NCI-H2227 treated with DMSO at 0.1 percent for 48 hours (cell line): ENCODE measurements at places on chromosomes 6 and 20.

DNA sequence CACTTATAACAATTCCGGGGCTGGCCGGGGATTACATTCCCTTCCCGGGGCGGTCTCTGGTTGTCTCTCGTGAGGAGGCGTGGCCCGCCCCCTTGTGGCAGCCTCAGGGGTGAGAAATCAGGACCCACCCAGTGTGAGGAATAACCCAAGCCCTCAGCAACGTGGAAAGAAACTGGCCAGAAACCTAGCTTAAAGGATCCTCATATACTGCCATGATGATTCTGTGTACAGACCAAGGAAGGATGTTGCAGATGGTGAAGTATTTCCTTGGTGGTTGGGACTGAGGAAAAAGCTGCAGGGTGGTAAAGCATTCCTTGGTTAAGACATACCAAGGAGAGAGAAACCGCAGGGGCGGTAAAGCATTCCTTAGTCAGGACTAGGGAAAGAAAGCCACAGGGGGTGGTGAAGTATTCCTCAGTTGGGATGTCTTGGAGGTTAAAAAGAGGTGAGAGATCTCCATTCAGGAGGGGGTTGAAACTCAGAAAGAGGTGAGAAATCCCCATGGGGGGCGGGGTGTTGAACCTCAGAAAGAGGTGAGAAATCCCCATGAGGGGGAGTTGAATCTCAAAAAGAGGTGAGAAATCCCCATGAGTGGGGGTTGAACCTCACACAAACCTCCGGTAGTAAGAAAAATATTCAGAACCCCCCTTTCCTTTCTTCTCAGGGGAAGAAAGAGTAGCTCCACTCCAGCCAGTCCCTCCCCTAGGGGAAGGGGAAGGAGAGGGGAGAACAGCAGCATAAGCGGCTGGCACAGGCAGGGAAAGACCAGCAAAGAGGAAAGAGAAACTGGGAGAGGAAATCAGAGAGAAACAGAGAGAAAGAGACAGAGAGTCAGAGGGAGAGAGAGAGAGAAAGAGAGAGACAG lies 238.1 kb downstream of the RNGTT start:
- no peak for DNase-seq

GRCh38 chr6:53347250-53347920 lies 1.4 kb downstream of the ELOVL5 start:
- DNase-seq: peak; percentile 16

- peak; percentile 12 for DNase-seq
Measured at GRCh38 chr20:63230800-63231268, 4.9 kb upstream of the BIRC7 start.

DNA sequence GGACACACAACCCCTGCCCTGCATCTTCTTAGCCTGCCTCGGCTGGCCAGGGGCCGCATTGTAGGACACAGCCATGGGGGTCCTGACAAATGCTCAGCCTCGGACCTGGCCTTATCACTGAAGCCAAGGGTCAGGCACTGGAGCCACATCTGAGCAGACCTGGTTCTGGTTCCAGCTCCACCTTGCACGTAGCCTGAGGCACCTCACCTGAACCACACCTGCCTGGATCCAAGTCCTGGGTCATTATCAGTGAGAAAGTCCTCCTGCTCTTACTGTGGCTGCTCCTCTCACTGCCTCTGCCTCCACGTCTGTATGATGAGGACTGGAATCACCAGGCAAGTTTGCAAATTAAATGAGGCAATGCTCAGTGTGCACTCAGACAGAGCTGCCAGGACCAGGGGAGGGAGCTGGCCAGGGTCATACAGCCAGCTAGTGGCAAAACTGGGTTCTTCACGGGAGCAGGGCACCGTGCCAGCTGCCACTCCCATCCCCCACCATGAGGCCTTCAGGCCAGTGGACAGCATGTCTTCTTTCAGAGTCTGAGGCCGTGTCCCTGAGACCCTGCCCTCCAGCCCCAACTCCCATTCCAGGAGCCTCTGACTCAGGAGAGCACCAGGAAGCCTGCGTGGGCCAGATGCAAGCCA lies 40.2 kb downstream of the MRPL14 start:
- no peak for DNase-seq

DNA sequence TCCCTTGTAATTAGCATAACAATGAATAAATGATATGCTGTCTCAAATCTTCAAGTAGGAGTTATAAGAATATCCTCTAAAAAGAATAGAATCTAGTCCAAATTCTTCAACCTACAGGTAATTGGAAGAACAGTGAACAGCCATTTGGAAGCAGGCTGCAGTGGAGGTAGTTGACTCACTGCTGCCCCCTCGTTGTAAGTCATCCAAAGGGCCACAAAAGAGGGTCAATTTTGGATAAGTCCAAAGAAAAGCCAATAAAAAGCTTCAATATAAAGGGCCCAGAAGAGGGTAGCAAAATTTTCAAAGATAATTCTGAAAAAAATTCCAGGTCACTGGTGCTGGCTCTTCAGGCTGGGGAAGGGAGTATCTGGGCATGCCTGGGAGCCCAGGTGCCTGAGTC lies 60.8 kb upstream of the SSTR4 start:
- no peak for DNase-seq

DNA sequence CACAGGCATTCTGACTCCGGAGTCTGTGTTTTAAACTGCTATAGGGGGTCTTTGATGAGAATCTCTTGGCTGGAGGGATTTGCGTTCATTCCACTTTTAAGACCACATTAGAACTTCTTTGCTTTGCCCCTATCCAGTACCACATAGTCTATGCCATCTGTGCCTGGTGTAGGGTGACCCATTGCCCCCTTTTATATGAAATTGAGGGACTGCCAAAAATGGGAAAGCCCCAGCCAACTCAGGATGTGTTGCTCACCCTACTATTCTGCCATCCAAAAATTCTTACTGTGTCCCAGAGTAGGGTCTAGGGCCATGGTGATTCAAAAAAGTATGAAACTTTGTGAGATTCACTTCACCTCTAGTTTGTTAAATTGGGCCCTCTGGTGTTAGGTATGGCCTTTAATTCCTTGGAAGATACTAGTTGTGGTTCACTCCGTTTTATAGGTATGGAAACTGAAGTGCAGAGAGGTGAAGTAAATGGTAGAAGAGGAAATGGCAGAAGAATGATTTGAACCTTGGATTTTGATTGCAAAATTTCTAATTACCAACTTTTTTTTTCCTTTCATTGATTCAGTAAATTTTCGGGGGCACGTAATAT lies 1.4 kb downstream of the PFDN4 start:
- DNase-seq: no peak

DNA sequence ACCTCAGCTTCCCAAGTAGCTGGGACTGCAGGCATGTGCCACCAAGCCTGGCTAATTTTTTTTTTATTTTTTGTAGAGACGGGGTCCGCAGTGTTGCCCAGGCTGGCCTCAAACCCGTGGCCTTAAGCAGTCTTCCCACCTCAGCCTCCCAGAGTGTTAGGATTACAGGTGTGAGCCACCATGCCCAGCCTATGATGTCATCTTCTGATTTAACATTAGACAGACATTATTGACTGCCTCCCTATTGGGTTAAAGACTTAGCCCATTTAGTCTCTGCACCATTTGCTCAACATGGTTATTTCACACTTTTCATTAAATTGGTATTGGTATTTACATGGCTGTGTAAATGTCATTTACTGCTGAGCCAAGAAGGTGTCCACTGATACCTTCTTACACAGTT lies 46.1 kb downstream of the DEK start:
- no peak for DNase-seq

GRCh38 chr6:44333942-44334341 lies 8.5 kb upstream of the SPATS1 start:
- DNase-seq: no peak

- no peak for DNase-seq
Measured at GRCh38 chr6:142929751-142930358, 15.1 kb downstream of the HIVEP2 start.

DNA sequence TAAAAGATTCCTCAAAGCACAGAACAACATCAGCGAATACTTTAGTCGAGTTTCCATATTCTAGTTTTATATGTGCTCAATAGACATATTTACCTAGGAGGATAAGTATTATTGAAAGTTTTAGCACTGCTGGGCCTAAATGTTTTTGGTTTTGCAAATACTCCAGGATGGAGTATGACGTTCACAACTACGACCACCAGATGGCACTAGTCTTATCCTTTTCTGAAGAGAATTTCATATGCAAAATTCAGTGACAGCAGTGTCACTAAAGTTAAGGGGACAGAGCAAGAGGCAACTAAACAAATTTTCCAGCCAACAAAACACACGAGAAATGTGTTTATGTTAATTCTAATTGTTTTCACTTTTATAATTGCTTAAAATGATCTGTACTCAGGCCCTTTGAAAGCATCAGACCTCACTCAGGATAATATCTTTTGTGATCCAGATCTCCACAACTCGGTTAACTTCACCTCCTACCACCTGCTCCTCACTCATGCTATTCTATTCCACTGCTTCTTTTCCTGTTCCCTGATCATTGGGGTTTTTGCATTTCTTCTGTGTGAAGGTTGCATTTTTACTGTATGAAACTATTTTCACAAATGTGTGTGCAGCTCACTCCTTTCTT lies 220.8 kb downstream of the TRDN start:
- peak; percentile 25 for DNase-seq

GRCh38 chr6:79512014-79512413 lies 25.2 kb downstream of the LCA5 start:
- DNase-seq: no peak

DNA sequence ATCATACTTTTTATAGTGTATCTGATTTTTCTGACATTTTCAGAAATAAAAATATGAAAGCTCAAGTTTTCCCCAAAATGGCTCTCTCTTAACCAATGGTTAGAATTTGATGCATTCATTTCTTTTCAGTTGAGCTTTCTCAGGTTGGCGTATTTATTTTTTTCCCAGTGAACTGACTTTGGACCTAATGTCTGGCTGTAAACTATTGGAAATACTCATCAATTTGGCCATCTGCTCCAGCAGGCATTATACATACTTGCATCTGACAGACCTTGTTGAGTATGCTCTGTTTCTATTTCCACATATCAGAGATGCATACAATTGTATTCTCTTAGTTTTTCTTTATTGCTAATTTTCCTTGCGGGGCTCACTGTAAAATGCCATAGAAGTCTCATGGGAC lies 1374.8 kb upstream of the MAP3K7 start:
- no peak for DNase-seq

- no peak for DNase-seq
Measured at GRCh38 chr6:158409451-158409850, 97.2 kb downstream of the TULP4 start.

GRCh38 chr20:12057778-12058177 lies 140.1 kb downstream of the BTBD3 start:
- no peak for DNase-seq

DNA sequence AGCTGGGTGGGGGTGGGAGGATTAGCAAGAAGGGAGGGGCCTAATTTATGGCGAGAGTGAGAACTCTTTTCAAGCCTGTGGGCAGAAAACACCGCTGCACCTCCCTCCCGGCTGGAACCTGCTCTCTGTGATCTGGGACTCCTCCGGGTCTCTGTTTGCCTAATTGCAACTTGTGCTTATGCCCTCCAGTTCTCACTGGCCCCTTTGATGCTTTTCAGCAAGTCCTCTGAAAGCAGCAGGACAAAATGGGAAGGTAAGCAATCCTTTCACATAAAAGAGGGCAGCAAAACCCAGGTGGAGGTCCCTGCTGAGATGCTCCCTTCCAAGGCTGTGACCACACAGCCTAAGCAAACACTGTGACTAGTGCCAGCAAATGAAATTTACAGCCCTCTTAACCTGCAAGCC lies 523.0 kb upstream of the FLRT3 start:
- DNase-seq: peak; percentile 77

- DNase-seq: no peak
Measured at GRCh38 chr6:35725721-35726438, 11.0 kb upstream of the ARMC12 start.

GRCh38 chr20:44738813-44739477 lies 6.7 kb upstream of the KCNK15 start:
- DNase-seq: peak; percentile 76

GRCh38 chr20:54535746-54536145 lies 60.4 kb downstream of the DOK5 start:
- no peak for DNase-seq

GRCh38 chr6:11043961-11044711 lies at the start of gene ELOVL2:
ELOVL2 (minus strand) TSS chr6:11044305; CDS start chr6:11044230, 75 bp downstream.
- peak; percentile 52 for DNase-seq

- no peak for DNase-seq
Measured at GRCh38 chr6:22471132-22471690, 98.2 kb upstream of the HDGFL1 start.

DNA sequence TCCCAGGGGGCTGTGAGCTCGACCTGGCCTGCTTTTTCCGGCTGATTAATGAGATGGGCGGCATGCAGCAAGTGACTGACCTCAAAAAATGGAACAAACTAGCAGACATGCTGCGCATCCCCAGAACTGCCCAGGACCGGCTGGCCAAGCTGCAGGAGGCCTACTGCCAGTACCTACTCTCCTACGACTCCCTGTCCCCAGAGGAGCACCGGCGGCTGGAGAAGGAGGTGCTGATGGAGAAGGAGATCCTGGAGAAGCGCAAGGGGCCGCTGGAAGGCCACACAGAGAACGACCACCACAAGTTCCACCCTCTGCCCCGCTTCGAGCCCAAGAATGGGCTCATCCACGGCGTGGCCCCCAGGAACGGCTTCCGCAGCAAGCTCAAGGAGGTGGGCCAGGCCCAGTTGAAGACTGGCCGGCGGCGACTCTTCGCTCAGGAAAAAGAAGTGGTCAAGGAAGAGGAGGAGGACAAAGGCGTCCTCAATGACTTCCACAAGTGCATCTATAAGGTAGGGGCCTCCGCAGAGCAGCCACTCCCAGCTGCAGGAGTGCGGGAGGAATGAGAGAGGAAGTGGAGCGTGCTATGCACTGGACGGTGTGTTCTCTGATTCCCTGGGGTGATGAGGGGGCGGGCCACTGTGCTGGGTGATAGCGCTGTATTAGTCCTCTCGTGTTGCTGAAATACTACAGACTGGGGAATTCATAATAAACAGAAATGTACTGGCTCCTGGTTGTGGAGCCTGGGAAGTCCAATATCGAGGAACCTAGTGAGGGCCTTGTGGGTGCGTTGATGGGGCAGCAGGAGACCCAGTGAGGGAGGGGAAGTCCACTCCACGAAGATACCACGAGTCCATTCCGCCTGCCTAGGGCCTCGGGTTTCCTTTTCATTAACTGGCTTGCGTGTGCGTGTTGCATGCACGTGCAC lies 161.7 kb downstream of the DTNBP1 start:
- no peak for DNase-seq

DNA sequence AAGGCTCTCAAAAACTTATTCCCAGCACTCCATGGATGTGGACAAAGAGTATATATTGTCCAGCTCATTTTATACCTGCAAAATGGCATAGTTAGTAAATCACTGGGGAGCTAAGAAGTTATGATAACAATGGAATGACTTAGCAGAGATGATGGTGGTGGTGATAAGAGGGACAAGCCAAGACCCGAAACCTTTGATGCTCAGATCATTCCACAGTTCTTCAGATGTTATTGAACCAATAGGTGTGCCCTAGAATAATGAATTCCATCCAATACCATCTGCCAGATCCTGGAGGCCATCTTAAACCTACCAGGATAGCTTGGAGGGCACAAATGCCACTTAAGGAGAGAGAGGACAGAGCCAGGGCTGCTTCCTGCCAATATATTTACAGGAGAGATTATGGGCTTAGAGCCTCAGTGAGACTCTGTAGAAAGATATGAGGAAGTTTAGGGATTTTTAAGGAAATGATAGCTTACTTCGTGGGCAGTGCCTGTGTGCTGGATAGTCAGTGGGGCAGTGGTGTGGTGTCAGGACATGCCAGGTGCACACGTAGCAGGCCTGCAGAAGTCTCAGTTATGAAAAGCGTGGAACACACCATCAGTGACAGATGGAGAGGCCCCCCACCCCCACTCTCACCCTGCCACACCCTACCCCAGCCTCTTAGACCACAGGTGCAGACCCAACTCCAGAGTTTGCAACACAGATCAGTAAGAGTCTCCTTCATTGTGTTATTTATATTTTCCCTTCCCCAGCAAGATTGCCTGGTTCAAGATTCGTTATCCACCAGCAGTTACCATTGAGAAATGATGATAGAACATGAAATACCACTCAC lies 209.7 kb upstream of the SUPT3H start:
- DNase-seq: no peak

- DNase-seq: peak; percentile 42
Measured at GRCh38 chr6:157954150-157955117, 27.2 kb upstream of the SYNJ2 start.
